ENCODE measurements at places on chromosomes 12 and 14. TPM values are rescaled to one million over a fixed set of nuclear protein-coding genes. Genes with fewer than 3 reads are reported as not detected.

Gene GLT1D1
- not detected for total RNA-seq

Gene ANP32D
- not detected for total RNA-seq

Gene PIWIL1
- not detected for total RNA-seq

Gene WSCD2
- total RNA-seq, result not detected

Gene PMCH
- total RNA-seq, result not detected

Gene TMEM52B
- total RNA-seq, result not detected

Gene DPY19L2
- 7.6 TPM for total RNA-seq

Gene ACSM4
- total RNA-seq, result not detected

Gene EML5
- 2.2 TPM for total RNA-seq

Gene TAS2R13
- 1.0 TPM for total RNA-seq

Gene RNU4-1
- 1,307 TPM for total RNA-seq

Gene GPX2
- not detected for total RNA-seq

Gene GTF2A1
- 35.8 TPM for total RNA-seq

Gene STAC3
- total RNA-seq, result 11.4 TPM

Gene FOXN4
- not detected for total RNA-seq

Gene PYGL
- total RNA-seq, result 0.72 TPM

Gene ASIC1
- total RNA-seq, result 31.3 TPM

Gene TRPV4
- not detected for total RNA-seq

Gene MAX
- total RNA-seq, result 150 TPM

Gene KLRD1
- 19.8 TPM for total RNA-seq

Gene NOP9
- total RNA-seq, result 28.7 TPM

Gene ACADS
- 17.1 TPM for total RNA-seq

Gene ITGB7
- total RNA-seq, result 415 TPM

Gene B4GALNT1
- 0.80 TPM for total RNA-seq

Gene TAS2R10
- total RNA-seq, result 0.58 TPM

Gene GLIPR1L2
- 0.28 TPM for total RNA-seq

Gene WIF1
- total RNA-seq, result not detected

Gene MYF5
- not detected for total RNA-seq

Gene NELL2
- 161 TPM for total RNA-seq

Gene PRH2
- not detected for total RNA-seq

Gene C12orf60
- total RNA-seq, result 1.6 TPM

Gene TFCP2
- 33.6 TPM for total RNA-seq

Gene C12orf50
- total RNA-seq, result 0.08 TPM

Gene IKZF4
- 18.2 TPM for total RNA-seq

Gene SLC4A8
- total RNA-seq, result 6.1 TPM

Gene IL22
- not detected for total RNA-seq
